ENCODE measurements at places on chromosomes 5 and 9.

DNA sequence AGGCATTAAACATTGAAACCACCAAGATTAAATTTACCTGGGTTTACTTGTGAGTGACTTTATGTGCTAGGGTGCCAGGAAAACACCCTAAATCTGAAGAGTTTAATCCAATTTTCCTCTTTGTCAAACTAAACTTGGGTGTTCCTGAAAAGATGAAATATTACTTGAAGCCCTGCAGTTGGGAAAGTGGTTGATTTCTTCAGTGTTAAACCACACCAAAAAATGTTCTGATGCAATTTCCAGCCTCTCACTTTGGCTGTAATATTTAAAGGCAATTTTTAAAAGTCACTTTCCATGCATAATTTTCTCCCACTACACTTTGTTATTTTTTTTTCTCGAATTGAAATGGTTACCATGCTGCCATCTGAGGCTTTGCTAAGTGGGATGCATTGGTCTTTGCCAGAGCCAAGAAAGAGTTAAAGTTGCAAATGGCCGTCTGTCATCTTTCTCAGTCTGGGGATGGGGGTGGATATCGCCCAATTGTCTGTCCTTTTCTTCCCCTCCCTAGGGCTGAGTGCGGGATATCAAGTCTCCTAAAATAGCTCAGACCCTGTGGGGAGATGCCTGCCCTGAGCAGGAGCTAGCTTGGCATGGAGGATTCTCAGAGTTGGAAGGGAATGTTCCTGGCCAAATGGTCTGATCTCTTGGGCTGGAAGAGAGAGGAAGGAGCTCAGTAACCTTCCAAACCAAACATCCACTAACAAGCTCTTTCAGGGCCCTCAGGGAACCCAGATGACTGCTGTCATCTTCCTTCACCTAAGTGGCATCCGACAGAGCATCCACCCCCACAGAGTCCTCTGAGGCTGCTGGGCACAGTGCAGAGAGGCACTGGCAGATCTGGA lies 13.6 kb upstream of the SHB start:
- no peak for DNase-seq

DNA sequence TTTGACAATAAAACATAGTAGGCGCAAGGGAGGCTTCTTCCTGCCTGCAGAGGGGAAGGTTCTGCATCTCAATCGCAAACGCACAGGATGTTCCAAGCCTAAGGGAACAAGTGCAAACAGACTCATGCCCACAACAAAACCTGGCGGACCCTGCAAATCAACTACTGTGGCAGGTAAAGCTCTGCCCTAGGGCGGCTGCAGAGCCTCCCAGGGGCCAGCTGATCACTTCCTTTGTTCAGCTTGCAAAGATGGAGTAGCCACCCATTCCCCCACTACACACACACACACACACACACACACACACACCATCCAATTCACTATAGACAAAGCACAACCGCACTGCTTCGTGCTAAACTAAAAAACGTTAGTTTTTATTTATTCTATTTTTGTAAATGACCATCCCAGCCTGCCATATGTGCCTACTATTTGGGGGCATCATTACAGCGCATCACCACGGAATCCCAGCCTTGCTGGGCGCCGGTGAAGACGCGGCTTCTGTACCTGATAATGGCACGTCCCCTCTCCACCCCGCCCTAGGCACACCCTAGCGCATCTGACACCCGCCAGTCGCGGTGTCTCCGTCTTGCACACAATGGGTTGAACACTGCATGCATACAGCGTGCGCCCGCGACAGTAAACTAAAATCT lies 57.6 kb downstream of the DPYSL3 start:
- no peak for DNase-seq

DNA sequence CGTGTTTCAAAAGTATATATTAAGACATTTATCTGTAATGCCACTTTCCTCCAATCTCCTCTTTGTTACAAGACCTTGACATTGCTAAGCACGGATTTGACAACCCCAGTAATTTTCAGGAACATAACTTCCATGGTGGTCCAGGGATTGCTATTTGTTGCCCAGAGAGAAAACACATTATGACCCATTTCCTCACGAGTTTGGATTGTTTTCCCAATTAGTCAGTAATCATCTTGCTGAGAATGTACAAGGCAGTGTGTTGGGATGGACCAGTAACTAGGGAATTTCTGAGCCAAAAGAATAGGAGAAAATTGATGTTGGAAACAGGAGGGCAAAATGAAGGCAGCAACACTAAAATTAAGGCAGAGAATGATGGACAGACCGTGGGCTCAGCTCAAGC lies 574.1 kb downstream of the EBF1 start:
- DNase-seq: no peak

- DNase-seq: no peak
Measured at GRCh38 chr9:110049699-110050450, 158.1 kb downstream of the C9orf152 start.

DNA sequence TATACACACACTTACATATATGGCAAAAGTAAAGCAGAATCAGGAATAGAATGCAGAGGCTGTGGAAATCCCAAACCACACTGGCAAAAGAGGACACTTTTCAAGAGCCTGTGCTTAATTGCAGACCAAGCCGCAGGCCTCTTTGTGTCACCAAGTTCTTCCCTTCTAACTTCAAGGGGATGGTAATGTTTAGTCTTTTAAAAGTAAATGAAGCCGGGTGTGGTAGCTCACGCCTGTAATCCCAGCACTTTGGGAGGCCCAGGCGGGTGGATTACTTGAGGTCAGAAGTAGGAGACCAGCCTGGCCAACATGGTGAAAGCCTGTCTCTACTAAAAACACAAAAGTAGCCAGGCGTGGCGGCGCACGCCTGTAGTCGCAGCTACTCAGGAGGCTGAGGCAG lies 28.7 kb downstream of the ROR2 start:
- no peak for DNase-seq

DNA sequence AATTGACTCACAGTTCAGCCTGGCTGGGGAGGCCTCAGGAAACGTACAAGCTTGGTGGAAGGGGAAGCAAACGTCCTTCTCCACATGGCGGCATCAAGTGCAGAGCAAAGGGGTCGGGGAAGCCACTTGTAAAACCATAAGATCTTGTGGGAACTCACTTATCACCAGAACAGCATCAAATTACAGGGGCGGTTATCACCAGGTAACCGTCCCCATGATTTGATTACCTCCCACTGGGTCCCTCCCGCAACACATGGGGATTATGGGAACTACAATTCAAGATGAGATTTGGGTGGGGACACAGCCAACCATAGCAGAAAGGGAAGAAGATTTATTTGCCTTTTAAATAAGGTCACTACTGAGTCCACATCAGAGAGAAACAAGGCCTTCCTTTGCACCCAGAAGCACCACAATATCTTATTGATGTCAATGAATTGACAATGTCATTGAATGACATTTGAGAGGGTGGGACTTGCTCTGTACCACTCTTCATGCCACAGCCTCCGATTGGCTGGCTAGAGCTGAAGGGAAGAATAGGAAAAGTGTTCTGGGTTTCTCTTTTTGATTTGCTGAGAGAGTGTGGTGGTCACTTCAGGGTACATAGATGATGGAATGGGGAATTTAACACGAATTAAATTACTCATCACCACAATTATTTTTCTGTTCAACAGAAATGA lies 11.0 kb downstream of the SKP2 start:
- DNase-seq: no peak

- no peak for DNase-seq
Measured at GRCh38 chr9:22208846-22209585, 199.9 kb upstream of the CDKN2B start.

GRCh38 chr9:21317956-21318923 lies 13.1 kb upstream of the IFNA5 start:
- no peak for DNase-seq

DNA sequence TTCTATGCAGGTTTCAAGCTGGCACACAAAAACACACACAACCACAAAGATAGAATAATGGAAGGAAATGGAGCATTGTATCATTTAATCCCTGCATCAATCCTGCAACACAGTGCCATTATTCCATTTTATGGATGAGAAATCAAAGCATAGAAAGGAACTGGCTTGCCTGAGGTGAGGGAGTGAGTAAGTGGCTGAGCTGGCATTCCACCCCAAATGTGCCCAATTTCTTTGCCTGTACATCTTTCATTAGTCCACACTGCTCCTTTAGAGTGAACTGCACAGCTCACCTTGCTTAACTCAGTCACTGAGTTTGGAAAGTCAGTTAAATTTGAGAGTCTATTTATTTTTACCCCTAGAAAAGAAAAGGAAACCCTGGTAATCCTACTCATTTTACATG lies 28.9 kb downstream of the ZNF366 start:
- DNase-seq: no peak

DNA sequence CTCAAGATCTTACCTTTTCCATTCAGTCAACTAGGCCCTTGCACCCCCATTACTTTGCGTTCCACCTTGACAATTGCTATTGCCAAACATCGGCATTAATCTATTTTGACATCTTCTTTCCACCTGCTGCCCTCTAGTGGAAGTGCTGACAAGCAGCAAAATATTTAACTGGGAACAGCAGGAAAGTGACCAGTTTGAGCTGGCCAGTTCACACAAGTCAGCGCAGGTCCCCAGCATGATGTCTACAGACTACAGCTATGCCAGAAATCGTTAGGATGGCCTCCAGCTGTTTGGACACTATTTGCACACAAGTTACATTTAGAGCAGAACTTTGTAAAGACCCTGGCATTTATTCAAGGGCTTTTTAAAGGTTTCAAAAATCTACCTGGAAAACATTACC lies 160.1 kb downstream of the GHR start:
- no peak for DNase-seq

- no peak for DNase-seq
Measured at GRCh38 chr5:89694026-89694550, 715.5 kb downstream of the CETN3 start.

DNA sequence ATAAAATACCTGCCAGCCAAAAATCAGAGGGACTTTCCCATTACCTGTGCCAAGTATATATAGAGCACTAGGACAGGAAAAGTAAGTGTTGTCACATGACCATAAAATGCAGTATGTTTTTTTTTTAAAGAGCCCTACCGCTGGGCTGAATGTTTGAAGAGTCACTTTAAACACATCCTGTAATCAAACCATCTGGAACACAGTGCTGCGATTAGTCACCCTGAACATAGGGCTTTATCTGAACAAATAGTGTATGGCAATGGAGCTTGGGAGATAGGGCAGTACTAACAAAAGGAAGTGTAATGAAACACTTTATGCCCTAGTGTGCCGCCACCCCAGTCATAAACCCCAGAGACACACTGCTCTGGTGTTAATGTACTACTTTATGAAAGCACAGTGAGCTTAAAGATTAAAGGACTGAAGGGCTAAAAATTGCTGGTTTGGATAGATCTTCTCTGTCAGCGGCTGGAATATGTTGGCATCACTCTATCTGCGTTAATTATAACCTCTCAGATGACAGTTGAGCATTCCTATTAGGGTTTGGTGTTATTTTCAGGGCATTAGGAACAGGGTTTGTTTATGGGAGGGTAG lies 90.4 kb downstream of the ZNF608 start:
- DNase-seq: no peak

- no peak for DNase-seq
Measured at GRCh38 chr5:64942460-64942859, 173.7 kb downstream of the CWC27 start.

GRCh38 chr5:54672871-54673270 lies 155.3 kb downstream of the SNX18 start:
- DNase-seq: no peak

DNA sequence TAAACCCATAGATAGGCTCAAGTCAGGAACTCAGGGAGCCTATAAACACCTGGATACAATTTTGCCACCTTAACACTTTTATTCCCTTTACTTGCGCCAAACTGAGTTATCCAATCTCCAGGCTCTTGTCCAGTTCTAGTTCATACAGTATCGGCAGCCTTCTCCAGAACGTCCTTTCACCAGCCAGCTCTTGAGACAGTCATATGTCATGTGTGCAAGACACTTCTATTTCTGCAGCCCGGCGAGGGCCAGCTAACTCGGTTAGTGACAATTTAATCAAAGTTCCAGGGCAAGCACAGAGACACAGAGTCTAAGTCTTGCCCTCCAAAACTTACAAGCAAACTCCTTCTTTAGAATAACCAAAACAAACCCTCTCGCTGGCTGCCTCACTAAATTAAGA lies 12.9 kb downstream of the ABCA1 start:
- DNase-seq: no peak
